ENCODE measurements at places on chromosomes 3 and 15.

DNA sequence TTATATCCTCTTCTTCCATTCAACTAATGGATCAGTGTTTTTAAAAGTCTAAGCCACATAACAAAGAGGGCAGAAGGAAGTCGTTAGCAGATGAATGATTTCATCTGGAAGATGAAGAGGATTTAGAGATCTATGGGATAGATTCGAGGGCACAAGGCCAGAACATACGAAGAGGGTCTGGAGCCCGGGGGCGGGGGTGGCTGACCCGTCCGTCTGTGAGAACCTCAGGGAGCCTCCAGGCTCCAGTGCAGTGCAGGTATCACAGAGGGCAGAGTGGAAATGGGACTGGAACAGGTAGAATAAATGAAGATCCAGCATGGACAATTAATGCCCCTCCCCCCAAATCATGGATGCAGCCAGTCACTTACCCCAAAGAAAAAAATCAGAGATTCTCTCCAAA, 1.5 kb upstream of the GOLGA8B start:
- no peak for DNase-seq

DNA sequence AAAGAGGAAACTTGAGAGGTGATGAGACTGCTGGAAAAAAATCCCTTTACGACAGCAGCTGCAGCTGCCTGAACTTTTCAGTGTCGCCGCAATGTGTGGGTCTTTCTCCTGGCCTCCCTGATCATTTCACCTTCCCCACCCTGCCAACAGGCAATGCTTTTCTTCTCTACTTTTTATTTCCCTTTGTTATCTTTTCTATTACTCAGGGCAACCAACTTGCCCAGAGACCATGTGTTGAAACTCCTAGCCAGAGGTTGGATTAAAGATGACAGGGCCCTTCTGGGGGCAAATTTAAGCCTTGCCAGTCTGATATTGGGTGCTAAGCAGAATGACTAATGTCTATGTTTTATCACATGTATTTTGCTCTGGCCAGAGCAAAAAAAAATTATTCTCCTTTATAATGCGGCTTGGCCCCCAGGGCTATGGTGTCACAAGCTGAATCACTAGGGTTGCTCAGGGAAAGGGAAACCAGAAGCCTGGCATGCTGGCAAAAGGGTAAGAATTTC, 51.5 kb upstream of the CFAP20DC start:
- no peak for DNase-seq

GRCh38 chr15:74725845-74726773, 781 bp upstream of the CYP1A1 start:
- no peak for DNase-seq

GRCh38 chr3:144524531-144524930, 552.9 kb downstream of the DIPK2A start:
- no peak for DNase-seq

GRCh38 chr15:64507293-64507802, 47.0 kb downstream of the ZNF609 start:
- peak; percentile 83 for DNase-seq

- no peak for DNase-seq
These were observed 349.2 kb downstream of the NAALADL2 start for GRCh38 chr3:175208326-175208725.

GRCh38 chr3:188947401-188948280, 224.1 kb upstream of the TPRG1 start:
- peak; percentile 10 for DNase-seq

GRCh38 chr3:69142090-69142489, 19.7 kb upstream of the LMOD3 start:
- DNase-seq = no peak

GRCh38 chr3:43442872-43443395, 156.6 kb downstream of the SNRK start:
- no peak for DNase-seq

GRCh38 chr3:24707936-24708335, 213.3 kb upstream of the THRB start:
- no peak for DNase-seq

GRCh38 chr15:81052046-81052445, 51.3 kb downstream of the TLNRD1 start:
- peak; percentile 19 for DNase-seq

DNA sequence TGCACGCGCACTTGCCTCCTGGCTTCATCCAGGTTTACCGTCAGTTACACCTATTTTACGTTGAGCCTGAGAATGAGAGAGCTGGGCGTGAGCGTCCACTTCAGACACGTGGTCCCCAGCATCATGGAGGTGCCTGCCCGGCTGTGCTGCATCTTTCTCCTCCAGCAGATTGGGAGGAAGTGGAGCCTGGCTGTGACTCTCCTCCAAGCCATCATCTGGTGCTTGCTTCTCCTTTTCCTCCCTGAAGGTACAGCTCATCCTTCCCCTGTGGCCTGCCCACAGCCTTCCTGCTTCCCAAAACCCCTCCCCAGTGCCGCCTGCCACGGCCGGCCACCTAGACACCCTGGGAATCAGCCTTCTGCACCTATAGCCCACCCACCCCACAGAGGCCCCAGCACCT, 31.6 kb downstream of the SLC22A14 start:
- no peak for DNase-seq

- no peak for DNase-seq
These were observed 263.8 kb upstream of the ATP10A start for GRCh38 chr15:26126819-26127387.

- peak; percentile 59 for DNase-seq
These were observed 27.5 kb upstream of the MASP1 start for GRCh38 chr3:187318819-187319616.

DNA sequence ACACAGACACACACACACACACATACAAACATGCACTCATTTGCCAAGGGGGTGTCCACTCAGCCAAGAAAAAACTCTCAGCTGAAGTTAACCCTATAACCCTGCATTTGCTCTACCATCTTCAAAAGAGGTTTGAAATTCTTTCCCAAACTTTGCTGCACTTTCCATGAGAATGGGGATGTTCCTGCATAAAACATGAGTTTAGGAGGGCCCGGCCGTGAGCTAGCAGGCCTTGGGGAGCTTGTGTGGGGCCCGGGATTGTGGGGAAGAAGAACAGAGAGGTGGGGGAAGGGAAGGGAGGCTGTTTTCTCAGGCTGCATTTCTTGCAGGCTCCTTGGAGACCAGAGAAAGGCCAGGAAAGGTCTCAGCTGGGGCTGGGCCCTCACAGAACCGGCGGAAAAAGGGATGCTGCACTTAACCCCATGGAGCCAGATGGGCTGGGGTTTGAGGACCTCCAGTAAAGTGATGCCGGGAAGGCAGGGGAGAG, 40.8 kb downstream of the SEMA5B start:
- DNase-seq = no peak

- no peak for DNase-seq
These were observed 61.3 kb downstream of the PRTG start for GRCh38 chr15:55681631-55682030.

- DNase-seq = no peak
These were observed 49.9 kb upstream of the PLSCR4 start for GRCh38 chr3:146300768-146301167.

DNA sequence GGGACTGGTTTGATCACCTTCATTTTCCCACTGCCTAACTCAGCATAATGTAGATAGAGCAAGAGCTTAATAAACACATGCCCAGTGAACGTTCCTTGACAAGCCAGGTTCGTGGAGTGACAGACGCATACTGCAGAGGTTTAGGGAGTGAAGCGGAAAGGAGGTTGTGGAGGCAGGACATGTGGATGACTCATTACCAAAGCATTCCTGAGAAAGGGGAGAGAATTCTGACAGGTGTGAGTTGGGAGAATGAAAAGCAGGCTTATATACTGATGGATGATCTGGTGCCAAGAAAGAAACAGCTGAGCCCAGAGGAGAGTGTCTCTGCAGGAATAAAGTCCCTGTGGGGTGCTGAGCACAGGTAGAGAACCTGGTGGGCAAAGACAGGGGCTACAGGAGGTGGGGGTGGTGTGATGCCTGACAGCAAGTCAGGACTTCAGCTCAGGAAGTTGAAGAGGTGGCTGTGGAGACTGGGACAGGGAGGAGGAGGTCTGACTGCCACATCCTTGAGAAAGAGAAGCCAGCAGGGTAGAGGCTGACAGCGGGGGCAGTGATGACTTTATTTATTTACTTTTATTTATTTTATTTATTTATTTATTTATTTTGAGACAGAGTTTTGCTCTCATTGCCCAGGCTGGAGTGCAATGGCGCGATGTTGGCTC, 2.4 kb upstream of the RPL29 start:
- DNase-seq = no peak

- DNase-seq = no peak
These were observed at the start of gene LHFPL4 for GRCh38 chr3:9553021-9553947. Gene LHFPL4 (minus strand): TSS chr3:9553822. CDS start chr3:9552679, 1,143 bp downstream.

- no peak for DNase-seq
These were observed 1185.8 kb upstream of the ALCAM start for GRCh38 chr3:104180906-104181305.

DNA sequence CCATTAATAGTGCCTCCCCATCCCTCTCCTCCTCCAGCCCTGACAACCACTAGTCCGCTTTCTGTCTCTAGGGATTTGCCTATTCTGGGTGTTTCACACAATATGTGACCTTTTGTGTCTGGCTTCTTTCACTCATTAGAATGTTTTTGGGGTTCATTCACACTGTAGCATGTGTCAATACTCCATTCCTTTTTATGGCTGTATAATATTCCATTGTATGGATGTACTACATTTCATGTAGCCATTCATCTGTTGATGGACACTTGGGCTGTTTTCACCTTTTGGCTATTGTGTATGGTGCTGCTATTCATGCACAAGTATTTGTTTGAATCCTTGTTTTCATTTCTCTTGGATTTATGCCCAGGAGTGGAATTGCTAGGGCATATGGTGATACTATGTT, 16.5 kb downstream of the GRK7 start:
- no peak for DNase-seq

GRCh38 chr3:179149406-179149867, 1.3 kb downstream of the PIK3CA start:
- peak; percentile 27 for DNase-seq

- DNase-seq = no peak
These were observed 58.1 kb upstream of the CD200R1L start for GRCh38 chr3:112904786-112905185.

Measured in hematopoietic multipotent progenitor cell treated with erythropoietin and hydrocortisone succinate and interleukin-3 and kit ligand, for 8 days (in vitro differentiated cells).